Fibroblast of villous mesenchyme (primary cell): ENCODE measurements at places on chromosomes 16 and 17. TPM values are rescaled to one million over a fixed set of nuclear protein-coding genes. Genes with fewer than 3 reads are reported as not detected.

The SNAI3 gene
- total RNA-seq = not detected in 2 replicates

The ZNF597 gene
- 3.2 and 5.2 TPM in 2 replicates for total RNA-seq

The CACNG1 gene
- not detected in 2 replicates for total RNA-seq

The SLC9A5 gene
- 1.9 and 2.2 TPM in 2 replicates for total RNA-seq

The RHBDF2 gene
- total RNA-seq = 13.4 and 14.2 TPM in 2 replicates

DNA sequence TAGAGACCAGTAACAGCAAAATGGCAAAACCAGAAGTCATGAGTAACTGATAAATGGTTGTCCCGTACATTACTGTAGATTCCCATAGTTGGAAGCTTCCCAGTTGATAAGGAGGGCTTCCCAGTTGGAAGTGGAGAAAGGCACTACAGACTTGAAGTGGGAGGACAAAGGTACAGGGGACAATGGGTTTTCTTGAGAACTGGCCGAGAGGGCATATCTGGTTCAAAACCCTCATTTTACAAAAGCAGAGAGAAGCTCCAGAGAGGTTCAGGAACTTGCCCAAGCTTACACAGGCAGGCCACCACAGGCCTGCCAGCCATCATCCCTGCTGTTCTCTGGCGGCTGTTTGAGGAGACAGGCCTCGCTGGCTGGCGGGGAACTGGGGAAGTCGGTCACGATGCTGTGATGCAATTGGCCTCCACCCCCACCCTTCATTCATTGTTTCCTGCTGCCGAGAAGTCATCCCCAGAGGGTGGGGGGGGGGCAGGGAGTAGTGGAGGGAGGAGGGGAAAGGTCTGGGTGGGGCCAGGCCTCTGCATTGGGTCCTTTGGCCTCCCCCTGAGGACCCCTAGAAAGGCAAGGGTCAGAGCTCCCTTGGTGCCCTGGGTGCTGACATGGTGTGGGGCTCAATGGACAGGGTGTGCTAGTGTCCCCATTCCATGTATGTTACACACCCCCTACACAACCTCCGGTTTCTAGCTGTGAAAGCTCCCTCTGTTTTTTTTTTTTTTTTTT, 3.0 kb downstream of the UBALD2 start:
- DNase-seq = peak; percentile 83

- DNase-seq = peak; percentile 88
Observed at GRCh38 chr17:82859431-82860403, 19.9 kb upstream of the ZNF750 start.

DNA sequence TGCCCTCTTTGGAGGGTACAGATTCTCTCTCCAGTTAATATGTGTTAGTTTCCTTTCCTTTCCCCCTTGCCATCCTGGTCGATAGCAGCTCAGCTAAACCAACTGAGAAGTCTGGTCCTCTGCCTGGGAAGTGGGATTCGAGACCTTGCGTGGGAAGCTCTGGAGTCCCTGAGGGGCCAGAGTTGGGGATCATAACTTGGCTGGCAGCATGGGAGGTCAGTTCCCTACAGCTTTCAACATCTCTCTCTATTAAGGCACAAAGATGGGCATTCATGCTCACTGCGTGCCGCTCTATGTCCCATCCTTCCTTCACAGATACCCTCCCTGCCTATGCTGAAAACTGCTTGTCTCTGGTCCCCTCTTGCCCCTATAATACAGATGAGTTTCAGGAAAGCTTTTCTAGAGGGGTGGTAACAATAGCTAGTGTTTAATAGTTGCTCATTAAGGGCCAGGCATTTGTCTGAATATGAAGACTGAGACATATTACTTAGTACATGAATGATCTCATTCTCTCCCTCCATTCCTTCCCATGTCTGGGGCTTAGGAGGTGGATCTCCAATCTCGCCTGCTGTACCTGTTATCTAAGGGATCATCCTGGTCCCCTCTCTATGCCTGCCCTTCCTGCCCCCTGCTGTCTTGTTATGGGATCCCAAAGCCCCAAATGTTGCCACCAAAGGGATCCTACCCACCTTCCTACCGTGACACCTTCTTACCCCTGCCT, 10.8 kb downstream of the THRA start:
- DNase-seq = no peak

- no peak for DNase-seq
Observed at GRCh38 chr16:54482892-54483574, 196.4 kb upstream of the IRX3 start.

- DNase-seq = no peak
Observed at GRCh38 chr16:62036101-62036801, at the start of gene CDH8. Gene CDH8 (minus strand): TSS chr16:62036438. CDS start chr16:62021403, 15,035 bp downstream.

DNA sequence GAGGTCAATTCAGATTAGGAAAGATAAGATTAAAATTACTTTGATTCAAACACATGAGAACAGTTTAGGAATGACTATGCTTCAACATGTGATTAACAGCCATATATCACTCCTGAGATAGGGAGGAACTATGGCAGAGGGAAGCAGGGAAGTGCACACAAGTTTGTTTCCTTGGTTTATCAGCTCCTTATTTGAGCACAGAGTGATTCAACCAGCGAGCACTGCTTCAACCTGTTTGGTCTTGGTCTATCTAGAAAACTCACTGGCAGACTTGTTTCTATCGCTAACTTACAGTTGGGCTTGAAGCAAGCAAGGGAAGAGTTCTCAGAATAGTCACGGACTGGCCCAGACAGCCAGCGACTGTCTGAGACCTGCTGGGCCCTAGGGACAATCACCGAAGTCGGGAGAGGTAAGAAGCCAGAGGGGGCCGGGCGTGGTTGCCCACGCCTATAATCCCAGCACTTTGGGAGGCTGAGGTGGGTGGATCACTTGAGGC, 23.5 kb downstream of the TUBG1 start:
- no peak for DNase-seq

- no peak for DNase-seq
Observed at GRCh38 chr17:13465678-13466077, 136.1 kb downstream of the HS3ST3A1 start.

GRCh38 chr17:34582185-34582900, 3.0 kb downstream of the TMEM132E start:
- no peak for DNase-seq

DNA sequence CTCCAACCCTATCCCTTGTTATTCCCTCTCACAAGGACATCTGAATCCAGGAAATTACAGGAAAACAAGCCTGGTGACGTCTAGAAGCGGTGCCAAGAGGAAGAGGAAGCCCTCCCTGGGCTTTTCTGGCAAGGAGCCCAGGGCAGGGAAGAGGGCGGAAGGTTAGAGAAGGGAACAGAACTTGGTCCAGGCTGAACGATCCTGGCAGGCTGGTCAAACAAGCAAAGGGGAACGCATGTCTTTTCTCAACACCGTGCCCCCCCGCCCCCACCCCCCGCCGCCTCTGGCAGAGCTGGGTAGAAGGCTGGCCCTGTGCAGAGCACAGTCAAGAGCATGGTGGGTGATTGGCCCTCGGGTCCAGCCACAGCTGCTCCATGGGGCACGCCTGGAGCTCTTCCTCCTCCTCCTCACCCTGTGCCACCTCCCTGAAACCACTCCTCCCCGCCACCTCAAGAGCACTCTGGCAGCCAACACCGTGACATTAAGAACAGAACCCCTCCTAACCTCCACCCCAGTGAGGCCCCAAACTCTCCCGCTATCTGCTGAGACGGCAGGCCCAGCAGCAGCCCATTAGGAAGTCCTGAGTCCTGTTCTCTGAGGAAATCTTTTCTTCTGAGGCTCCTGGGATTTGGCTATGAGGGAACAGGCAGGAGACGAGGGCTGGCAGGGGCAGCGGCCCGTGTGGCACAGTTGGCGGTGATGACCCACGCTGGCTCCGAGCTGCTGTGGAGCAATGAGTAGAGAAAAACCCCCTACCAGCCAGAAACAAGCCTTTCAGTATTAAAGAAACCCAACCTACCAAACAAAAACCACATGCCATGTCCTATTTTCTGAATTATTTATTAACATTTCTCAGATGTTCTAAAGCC, 7.3 kb downstream of the C16orf86 start:
- DNase-seq = peak; percentile 26

DNA sequence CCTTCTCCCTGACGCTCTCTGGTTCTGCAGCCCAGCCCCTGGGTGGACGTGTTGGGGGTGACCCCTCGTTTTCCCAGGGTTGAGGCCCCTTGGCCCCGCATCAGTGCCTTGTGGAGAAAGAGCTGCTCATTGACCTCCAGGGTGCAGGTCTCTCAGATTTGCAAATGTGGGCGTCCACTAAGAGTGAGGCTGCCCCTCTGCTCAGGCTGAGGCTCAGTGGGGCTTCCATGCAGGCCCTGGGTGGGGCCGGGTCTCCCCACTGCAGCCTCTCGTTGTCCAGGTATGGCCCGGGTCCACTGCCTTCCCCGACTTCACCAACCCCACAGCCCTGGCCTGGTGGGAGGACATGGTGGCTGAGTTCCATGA, 9.0 kb downstream of the GAA start:
- DNase-seq = no peak

DNA sequence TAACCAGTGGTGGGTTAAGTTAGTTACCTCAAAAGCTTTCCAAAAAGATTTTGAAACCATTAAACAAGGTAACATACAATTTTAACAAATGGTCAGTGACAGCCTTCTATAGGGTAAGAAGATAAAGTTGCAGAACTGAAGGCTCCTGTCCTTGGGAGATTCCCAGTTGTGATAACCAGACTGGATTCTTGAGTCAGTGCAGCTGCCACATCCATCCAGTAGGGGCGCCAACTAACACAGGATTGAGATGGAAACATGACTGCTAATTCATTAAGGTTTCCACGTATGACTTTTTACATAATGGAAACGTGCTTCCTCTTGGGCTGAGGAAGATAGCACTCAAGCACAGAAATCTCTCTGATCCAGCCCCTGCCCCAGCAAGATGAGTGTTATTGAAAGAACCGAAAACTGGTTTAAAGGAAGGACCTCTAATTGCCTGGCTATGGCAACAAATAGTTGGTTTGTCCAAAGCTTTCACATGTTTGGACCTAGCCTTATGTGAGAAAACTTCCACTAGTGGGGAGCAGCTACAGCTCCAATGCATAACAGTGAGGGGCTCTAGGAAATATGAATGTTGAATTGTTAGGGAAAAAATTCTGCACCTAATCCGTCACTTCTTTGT, 269.8 kb upstream of the MYOCD start:
- DNase-seq = peak; percentile 39

GRCh38 chr16:70665113-70665694, 18.8 kb downstream of the IL34 start:
- DNase-seq = no peak

DNA sequence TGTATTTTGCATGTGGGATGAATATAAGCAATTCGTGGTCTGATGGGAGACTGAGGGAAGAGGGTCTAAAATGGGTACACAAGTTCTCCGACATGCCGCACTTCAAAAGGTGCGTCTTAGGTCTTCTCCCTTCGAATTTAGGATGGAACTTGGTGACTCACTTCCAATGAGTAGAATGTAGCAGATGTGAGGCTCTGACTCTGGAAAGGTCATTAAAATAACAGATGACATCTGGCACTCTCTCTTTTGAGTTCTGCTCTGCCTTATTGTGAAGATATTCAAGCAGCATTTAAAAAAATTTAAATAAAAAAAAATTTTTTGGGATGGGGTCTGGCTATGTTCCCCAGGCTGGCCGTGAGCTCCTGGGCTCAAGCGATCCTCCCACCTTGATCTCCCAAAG, 92.7 kb downstream of the TMEM100 start:
- DNase-seq = no peak

DNA sequence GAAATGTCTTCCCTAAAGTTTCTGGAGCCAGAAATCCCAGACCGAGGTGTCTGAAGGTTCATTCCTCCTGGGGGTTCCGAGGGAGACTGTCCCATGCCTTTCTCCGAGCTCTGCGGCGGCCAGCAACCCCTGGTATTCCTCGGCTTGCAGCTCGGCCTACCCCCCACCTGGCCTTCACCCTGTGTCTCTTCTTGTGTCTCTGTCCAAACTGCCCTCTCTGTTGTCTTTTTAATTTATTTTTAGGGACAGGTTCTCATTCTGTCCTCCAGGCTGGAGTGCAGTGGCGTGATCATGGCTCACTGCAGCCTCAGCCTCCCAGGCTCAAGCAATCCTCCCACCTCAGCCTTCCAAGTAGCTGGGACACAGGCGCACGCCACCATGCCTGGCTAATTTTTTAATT, 211.7 kb downstream of the SEC14L1 start:
- no peak for DNase-seq

DNA sequence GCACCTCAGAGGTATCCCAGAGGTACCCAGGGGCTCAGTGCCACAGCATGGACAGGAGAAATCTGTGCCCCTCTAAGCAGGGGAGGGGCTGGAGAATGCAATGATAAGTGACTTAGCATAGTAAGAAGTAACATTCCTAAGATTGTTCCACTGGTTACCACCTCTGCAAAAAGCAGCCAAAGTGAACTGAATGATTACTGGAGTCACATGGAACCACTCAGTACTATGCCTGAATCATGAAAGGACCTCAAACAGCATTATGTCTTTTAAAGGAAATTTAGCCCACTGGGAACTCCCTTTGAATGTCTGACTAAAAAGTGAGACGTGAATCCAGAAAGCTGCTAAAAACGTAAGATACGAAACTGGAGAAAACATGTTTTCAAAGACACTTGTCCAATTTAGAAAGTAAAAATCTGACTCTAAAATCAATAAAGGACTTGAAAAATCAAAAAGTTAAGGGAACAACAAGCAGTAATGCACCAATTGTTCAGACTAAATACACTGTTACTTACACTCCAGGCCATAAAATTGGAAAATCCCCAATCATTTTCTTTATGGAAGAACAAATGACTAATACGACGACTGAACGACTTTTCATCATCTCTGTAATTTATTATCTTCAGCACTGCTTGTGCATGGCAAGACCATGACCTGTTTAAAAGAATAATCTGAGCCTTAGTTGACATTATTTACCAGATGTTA, 38.6 kb downstream of the LITAFD start:
- DNase-seq = no peak

DNA sequence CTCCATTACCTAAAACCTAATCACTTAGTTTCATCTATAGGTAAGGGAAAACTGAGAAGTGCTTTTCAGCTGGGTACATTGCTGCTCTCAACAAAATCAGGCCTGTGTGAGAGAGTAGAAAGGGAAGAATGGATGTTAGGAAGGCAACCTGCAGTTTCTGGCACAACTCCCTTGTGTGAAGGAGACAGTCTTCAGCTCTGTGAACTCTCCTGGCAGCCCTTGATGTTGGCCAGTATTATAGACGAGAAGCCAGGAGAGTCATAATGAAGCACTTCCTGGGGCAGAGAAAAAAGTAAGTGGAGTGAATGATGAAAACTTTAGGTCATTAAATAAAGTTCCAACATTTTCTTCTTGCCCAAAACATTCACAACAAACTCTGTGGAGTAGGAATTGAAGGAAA, 260.1 kb downstream of the IRX3 start:
- no peak for DNase-seq

GRCh38 chr17:81710514-81711308, 1.4 kb upstream of the SLC25A10 start:
- DNase-seq = peak; percentile 35

GRCh38 chr16:12811441-12812383, 8.0 kb upstream of the CPPED1 start:
- no peak for DNase-seq

DNA sequence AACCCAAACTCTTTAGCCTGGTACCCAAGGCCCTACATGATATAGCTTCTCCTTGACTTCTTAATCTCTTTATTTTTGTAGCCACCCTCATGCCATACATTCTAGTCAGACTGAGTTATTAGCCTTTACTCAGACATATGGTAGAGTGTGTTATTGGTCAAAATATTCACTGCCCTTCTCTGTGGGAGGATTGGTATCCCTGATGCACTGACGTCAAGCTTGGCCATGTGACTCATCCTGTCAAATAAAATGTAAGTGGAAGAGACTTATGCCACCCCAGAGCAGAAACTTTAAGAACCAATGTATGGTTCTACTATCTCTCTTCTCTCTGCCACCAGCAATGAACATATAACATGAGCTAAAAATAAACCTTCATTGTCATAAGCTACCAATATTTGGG, 12.2 kb upstream of the BEAN1 start:
- DNase-seq = no peak

- DNase-seq = peak; percentile 98
Observed at GRCh38 chr17:76709077-76709950, 1.5 kb downstream of the MXRA7 start.
